ENCODE measurements at places on chromosomes 13 and 19.

DNA sequence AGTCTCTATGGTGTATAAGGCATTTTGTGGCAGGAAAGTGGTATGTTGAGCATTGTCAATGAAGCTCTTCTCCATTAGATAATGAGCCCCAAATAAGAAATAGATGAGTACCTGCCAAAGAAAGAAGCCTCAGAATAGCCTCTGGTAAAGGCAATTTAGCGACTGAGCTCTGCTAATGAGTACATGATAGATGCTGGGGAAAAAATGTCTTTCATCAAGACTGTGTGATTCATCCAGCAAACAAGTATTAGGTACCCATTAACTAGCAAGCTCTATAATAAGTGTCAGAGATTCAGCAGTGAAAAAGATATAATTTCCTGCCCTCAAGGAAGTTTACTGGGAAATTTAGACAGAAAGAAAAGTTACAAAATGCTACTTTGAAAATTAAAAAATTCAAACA, 294.6 kb downstream of the ITGBL1 start:
- DNase-seq: no peak

- DNase-seq: no peak
Measured at GRCh38 chr19:8085598-8086408, 33.2 kb downstream of the CCL25 start.

DNA sequence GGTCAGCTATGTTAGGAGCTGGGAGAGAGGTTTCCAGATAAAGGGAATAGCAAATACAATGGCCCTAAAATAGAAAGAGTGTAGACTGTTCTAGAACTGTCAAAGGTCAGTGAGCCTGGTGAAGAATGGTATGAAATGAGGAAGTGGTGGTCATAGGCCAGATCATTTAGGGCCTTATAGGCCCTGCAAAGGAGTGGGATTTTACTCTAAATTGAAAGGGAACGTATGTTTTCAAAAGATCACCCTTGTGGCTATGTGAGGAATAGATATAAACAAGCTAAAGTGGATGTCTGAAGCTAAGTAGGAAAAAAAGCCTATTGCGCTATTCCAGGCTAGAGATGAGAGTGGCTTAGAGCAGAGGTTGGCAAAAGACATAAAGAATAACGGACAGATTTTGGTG, 70.7 kb upstream of the TDRD3 start:
- no peak for DNase-seq

GRCh38 chr19:58368561-58369360, 6.2 kb upstream of the ZNF497 start:
- no peak for DNase-seq

GRCh38 chr13:42971691-42972347, 20.2 kb downstream of the EPSTI1 start:
- no peak for DNase-seq

DNA sequence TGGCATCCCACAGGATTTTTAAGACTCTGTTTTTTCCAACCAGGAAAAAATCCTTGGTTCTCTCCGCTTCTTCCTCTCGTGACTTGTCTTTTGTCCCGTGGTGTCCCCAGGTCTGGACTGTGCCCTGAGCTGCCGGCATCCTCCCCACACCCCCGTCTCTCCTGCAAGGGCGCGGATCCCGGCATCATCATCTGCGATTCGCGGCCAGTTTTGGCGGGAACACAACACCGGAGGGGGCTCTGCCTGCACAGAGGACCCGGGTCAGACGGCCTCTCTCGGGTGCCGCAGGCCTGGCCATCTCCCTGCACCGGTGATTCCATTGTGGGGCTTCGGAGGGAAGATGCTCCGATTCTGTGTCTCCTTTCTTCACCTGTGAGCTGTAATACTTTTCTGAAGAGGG, 18.8 kb upstream of the GAS6 start:
- DNase-seq: no peak

- DNase-seq: no peak
Measured at GRCh38 chr13:46383383-46383782, 3.7 kb downstream of the RUBCNL start.

GRCh38 chr13:67148161-67148571, 82.0 kb downstream of the PCDH9 start:
- DNase-seq: no peak

DNA sequence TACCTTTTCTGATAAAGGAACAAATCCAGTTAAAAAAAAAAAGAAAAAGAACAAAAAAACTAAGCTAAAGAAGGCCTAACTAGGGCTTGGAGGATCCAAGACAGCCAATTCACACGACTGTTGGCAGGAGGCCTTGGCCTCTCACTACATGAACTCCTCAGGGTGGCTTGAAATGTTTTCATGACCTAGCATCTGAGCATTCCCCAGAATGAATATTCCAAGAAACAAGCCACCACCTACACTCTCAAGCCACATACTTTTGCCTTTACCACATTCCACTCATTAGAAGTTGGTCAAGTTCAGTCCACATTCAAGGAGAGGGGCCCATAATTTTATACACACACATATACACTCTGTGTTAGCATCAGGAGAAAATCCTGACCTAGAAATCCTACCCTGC, 97.6 kb upstream of the SIAH3 start:
- no peak for DNase-seq

DNA sequence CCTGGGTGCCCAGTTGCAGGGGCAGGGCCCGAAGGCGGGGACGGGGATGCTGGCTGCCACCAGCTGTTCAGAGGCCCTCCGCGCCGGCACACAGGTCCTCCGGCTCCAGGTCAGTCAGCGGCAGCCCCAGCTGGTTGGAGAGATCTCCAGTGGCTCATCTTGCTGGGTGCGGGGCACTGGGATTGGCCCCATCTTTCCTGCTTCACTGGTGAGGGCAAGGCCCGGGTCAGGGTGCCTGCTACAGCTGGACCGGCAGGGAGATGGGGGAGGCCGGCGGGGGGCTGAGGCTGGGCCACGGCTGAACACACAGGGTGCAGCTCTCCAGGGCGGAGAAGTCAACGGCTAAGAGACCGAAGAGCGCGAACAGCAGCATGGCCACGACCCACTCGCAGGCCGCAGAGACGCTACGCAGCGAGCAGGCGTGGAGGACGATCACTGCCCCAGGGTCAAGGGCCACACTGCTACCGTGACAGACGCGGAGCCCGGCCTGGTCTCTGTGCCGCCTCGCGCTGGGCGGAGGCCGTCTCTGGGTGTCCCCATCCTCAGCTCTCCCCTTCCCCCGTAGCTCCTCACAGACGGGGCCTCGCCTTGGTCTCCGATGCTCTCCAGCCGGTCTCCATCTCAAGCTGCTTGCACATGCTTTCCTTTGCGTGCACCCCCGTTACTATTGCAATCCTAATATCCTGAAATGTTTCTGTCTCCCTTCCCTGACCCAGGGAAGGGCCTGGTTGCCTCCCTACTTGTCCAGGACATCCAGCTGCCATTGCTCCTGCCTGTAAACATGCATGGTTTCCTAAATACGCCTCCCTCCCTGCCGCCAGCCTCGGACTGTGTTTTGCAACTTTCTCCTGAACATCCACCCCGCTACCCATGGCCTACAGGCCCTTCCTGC, 12.3 kb downstream of the TMEM150B start:
- no peak for DNase-seq
